ENCODE measurements at places on chromosomes 12 and 14. TPM values are rescaled to one million over a fixed set of nuclear protein-coding genes. Genes with fewer than 3 reads are reported as not detected.

The CLEC4C gene
- total RNA-seq = not detected

The HVCN1 gene
- total RNA-seq = 2.4 TPM

The CLBA1 gene
- 11.8 TPM for total RNA-seq

The IFNG-AS1 gene
- not detected for total RNA-seq

The LBHD2 gene
- total RNA-seq = not detected

The GDF11 gene
- 0.34 TPM for total RNA-seq

The SALL2 gene
- under 0.01 TPM for total RNA-seq

The MUCL1 gene
- total RNA-seq = not detected

The PLCZ1 gene
- not detected for total RNA-seq

The GNPNAT1 gene
- total RNA-seq = 51.6 TPM

The NTF3 gene
- total RNA-seq = not detected

The MYF5 gene
- not detected for total RNA-seq
